ENCODE measurements at places on chromosomes 6 and 20.

- no peak for DNase-seq
Measured at GRCh38 chr6:150569161-150569560, 30.5 kb upstream of the PLEKHG1 start.

- no peak for DNase-seq
Measured at GRCh38 chr20:44576297-44576696, 6.1 kb upstream of the PKIG start.

DNA sequence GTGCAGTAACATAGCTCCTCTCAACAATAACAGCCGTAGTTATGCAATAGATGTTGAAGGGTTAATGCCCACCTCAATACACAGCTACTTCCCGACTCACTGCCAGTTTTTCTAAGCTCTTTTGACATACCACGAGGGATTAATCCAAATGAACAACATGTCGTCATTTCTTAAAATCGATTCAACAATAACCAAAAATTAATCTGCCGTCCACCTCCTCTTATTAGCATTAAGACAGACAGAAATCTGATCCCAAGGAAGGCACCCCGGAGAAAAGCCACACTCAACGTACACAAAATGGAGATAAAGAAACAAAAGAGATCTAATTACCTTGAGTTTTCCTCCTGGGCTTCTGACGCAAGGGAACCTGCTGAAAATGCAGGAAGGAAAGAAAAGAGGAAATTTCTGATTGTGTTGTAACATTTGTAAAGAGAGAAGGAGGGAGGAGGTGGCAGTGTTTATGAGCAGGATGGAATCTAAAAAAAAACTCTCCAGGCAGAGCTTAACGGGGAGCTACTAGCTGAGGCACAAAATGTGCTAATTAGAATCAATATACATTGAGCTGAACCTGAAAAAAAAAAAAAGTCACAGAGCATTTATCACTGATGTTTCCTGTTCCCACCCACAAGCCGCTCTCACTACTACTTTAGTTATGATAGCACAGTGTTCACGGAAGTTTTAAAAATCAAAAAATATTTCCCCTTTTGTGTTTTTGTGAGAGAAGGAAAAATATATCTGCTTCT is 109.3 kb downstream of the IPCEF1 start:
- DNase-seq: no peak

DNA sequence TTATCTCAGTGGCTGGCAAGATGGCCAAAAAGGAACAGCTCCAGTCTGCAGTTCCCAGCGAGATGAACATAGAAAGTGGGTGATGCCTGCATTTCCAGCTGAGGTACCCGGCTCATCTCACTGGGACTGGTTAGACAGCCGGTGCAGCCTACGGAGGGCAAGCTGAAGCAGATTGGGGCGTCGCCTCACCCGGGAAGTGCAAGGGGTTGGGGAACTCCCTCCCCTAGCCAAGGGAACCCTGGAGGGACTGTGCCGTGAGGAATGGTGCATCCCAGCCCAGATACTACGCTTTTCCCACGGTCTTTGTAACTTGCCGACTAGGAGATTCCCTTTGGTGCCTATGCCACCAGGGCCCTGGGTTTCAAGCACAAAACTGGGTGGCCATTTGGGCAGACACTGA is 324.7 kb downstream of the GJA1 start:
- no peak for DNase-seq

DNA sequence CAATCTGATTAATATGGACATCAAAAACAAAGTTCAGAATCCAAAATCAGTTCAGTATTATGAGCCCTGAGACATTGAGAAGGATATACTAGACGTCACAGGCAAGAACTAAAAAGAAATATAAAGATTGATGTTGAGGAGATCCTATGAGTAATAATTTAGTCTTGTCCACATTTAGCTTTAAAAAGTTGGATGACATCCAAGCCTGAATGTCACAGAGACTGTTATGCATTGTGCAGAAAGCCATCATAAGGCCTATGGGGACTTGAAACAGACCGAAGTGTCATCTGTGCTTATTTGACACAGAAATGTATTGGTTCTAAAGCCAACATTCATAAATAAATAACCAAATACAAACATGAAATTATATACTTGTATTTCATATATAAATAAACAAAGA is 581.8 kb upstream of the MMS22L start:
- no peak for DNase-seq

All from T-helper 17 cell (primary cell).